NCI-H2081 treated with DMSO at 0.1 percent for 48 hours (cell line): ENCODE measurements at places on chromosomes 7 and 10.
A peak's percentile ranks its signal among the peaks of the same experiment; 100 is the strongest.

GRCh38 chr7:105399043-105399725, 10.5 kb upstream of the SRPK2 start:
- DNase-seq: no peak

GRCh38 chr10:102665904-102666509, 21.7 kb downstream of the TRIM8 start:
- no peak for DNase-seq

DNA sequence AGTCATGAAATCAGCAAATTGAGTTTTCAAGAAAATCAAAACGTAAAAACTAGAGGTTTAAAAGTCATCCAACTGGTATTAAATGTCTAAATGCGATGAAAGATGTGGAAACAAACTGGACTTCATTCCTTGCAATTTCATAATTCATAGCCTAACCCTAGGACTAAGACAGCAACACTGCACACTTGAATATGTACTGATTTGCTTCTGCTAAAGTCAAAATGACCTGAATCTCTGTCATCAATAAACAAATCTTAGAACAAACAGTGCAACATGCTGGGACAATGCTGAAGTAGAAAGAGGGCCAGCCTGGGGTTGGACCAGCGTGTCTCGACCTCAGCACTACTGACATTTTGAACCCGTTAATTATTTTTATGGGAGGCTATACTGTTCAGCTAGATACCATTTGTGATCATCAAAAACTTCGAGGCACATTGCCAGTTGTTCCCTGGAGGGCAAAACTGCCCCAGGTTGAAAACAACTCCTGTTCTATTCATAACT, 47.1 kb downstream of the MYOF start:
- no peak for DNase-seq

DNA sequence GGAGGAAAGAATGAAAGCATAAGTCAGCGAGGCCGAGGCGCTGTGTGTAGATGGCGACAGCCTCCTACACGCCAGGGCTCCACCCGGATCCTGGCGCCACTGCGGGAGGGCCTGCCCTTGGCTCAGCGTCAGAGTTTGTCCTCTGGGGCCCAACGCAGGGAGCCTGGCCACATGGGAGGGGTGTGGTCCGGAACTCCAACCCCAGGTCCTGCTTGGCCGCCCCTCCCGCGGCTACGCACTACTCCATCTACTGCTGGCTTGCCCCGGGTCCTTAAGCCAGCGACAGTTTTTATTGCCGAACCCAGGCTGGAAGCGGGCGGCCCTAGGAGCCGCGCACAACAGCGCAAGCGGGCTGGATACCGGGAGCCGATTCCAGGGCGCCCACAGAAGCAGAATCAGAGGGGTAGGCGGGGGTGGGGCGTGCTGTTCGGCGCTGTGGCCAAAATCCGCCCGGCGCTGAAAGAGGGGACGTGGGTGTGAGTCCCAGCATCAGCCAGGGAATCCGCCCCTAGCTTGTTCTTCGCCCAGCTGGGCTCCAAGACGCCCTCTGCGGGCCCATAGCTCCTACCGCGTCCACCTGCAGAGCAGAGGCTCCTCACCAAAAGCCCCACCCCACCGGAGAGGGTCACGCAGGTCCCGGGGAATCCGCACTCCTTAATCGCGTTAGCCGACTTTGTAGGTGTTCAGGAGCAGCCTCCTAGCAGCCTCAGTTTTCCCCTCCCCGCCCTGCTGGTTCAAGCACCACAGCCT, 4.5 kb downstream of the KAZALD1 start:
- no peak for DNase-seq

DNA sequence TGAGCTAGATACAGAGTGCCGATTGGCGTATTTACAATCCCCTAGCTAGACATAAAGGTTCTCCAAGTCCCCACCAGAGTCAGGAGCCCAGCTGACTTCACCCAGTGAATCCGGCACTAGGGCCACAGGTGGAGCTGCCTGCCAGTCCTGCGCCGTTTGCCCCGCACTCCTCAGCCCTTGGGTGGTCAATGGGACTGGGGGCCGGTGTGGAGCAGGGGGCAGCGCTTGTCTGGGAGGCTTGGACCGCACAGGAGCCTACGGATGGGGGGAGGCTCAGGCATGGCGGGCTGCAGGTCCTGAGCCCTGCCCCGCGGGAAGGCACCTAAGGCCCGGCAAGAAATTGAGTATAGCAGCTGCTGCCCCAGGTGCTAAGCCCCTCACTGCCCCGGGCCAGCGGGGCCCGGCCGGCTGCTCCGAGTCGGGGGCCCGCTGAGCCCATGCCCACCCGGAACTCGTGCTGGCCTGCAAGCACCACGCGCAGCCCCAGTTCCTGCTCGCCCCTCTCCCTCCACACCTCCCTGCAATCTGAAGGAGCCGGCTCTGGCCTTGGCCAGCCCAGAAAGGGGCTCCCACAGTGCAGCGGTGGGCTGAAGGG, 1113.8 kb upstream of the LRRTM3 start:
- no peak for DNase-seq

GRCh38 chr7:140019606-140020005, 43.1 kb downstream of the PARP12 start:
- DNase-seq: no peak

- no peak for DNase-seq
Measured at GRCh38 chr10:108521827-108522492, 1357.5 kb upstream of the SORCS1 start.

GRCh38 chr10:14366760-14367159, 36.0 kb upstream of the FRMD4A start:
- DNase-seq: no peak

DNA sequence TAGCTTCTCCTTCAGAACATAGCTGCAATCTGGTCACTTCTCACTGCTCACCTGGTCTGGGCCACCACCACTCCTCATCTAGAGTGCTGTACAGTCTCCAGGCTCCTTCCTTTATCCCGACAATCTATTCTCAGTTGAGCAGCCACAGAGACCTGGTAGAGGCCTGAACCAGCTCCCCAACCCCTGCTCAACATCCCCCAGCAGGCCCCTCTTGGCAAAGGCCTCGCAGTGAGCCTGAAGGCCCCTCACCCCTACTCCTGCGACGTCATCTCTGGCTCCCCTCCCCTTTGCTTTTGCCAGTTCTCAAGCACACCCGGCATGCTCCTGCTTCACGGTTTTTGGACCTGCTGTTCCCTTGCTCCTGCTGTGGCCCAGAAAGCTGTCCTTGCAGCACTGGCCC, 113.9 kb downstream of the ARHGAP22 start:
- no peak for DNase-seq

- no peak for DNase-seq
Measured at GRCh38 chr10:12448729-12449391, 99.5 kb downstream of the CAMK1D start.

GRCh38 chr10:3757638-3758490, 27.1 kb downstream of the KLF6 start:
- no peak for DNase-seq

GRCh38 chr10:79088176-79088575, 19.4 kb downstream of the ZMIZ1 start:
- DNase-seq: no peak

GRCh38 chr10:131230641-131231322, 80.7 kb downstream of the TCERG1L start:
- no peak for DNase-seq

DNA sequence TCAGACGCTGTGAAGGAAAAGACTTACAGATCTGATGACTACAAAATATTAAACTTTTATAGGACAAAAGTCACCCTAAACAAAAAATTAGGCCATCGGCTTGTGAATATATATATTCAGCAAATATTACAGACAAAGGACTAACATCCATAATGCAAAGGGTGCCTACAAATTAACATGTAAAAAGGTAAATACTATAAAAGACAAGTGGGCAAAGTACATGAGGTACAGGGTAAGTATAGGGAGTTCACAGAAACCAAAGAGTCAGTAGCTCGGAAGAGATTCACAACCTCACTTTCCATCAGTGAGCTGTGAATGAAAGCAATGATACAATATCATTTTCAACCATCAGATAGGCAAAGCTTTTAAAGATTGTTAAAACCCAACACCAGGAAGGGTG, 16.7 kb upstream of the KLF14 start:
- no peak for DNase-seq

GRCh38 chr10:69202332-69202731, 17.8 kb upstream of the HKDC1 start:
- DNase-seq: no peak

DNA sequence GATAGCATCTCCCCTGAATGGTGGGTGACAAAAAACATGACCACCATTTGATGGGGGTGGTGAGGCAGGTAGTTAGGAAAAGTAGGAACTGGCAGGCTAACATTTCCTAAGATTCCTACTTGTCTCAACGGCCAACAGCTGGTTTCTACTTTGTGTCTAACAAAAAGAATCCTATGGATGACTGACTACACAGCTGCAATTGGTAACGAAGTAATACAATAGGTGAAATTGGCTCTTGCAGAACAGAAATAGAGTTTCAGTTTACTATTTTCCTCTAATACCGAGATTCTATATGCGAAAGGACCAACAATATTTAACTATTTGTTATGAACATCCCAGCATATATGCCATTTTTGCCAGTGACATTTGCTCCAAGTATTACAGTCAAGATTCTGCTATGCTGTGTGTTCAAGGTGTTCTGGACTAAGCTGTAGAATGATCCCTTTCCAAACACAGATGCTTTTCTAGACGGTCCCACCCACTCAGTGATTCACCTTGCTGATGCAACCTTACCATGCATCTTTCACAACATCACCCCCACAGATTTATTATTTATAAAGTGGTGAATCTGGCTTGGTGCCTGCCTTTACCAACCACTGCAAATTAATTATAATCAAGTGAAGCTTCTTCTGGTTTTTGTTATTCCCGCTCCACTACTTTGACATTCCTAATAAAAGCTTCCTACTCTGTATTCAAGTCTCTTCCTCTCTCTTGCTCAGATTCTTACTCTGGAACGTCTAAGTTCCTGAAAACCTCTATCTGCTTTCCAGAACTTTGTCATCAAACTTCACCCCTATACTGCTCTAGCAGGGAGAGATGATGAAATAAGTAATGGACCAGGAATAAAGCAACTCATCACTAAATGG, 16.8 kb downstream of the BBIP1 start:
- DNase-seq: no peak

- no peak for DNase-seq
Measured at GRCh38 chr10:123675811-123676210, 9.7 kb downstream of the GPR26 start.

GRCh38 chr7:18103436-18104218, 76.0 kb upstream of the PRPS1L1 start:
- no peak for DNase-seq

- no peak for DNase-seq
Measured at GRCh38 chr7:157310676-157311185, 26.1 kb upstream of the DNAJB6 start.

GRCh38 chr10:73648975-73649829, 6.6 kb downstream of the SYNPO2L start:
- no peak for DNase-seq

GRCh38 chr10:77027141-77027540, 610.5 kb downstream of the KCNMA1 start:
- DNase-seq: no peak

- no peak for DNase-seq
Measured at GRCh38 chr7:40057292-40057691, 77.1 kb downstream of the MPLKIP start.

GRCh38 chr7:778968-779451, 51.9 kb upstream of the PRKAR1B start:
- DNase-seq: peak; percentile 40

DNA sequence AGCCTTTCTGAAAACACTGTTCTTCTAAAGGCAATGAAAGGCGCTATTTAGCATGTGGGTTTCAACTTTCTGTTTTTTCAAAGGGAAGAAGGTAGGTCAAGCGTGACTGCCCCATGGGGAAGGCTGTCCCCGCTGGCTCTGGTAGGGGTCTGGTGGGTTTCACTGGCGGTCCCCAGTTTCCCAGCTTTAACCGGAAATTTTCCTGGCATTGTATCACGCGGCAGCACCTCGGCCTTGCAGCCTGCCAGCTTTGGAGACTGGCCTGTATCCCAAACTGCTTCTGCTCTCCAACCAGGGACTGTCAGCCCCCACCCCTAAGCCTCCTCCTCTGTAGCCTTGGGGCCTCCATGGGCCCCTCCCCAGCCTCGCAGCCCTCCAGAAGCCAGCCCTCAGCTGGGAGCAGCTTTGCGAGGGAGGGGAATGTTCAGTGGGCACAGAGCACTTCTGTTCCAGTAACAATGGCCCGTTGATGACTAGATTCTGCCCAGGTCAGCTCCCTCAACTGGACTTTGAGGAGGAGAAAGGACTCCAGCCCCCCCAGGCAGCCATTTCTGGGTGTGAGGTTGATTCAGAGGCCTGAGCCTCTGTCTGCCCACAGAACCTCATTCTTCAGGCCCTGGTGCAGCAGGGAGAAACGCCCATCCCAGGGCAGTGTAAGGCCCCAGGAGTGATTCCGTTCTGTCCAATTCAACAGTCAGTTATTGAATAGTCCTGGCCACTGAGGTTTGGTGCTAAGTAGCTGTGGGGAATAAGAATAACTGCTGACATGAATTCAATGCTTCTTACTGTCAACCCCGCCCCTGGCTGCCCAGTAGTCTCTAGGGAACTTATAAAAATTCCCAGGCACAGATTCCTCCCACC, 17.1 kb downstream of the CHST3 start:
- no peak for DNase-seq
